Esophagus muscularis mucosa (tissue), 4 donors: ENCODE measurements at places on chromosomes 2 and 18. TPM values are rescaled to one million over a fixed set of nuclear protein-coding genes. Genes with fewer than 3 reads are reported as not detected.

DNA sequence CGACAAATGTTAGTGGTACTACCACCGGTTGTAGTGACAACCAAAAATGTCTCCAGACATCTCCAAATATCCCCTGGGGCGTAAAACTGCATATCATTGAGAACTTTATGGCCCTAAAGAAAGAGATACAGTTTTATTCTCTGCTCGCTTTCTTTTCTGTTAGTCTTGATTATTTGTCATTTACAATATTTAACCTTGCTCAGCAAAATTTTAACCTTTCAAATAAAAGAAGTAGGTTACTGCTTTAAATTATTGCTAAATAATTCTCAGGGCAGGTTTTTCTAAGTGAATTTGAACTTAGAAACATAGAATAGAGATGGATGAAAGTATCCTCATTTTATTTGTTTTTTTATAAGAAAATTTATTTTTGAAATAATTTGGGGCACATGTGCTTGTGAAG is 67.9 kb downstream of the BMPR2 start:
- no peak for DNase-seq

DNA sequence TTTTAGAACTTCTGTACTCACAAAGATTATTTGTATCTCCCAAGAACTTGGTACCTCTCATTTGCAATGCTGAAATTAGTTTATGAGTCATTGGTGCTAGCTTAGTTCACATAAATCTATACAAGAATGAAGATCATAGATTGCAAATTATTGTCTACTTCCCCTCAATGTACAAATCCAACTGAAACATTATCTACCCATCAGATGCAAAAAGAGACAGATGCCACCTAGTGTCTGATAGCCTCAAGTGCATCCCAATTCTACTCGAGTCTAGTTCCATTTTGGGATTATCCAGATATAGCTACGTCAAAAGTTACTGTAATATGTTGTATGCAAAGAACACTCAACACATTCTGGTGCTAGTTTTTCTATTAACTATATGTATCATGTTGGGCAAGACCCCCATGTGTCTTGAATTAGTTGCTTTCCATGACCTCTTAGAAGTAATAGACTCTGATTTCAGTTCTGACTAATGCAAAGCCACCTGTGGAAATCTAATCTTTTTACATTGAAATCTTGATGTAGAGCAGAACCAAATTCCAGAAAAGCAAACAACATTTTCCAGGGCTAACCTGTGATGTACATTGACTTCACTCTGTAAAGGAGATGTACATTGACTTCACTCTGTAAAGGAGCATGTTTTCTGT is 210.0 kb downstream of the RBM43 start:
- no peak for DNase-seq

- no peak for DNase-seq
Observed at GRCh38 chr2:31581124-31581795, 522 bp upstream of the SRD5A2 start.

DNA sequence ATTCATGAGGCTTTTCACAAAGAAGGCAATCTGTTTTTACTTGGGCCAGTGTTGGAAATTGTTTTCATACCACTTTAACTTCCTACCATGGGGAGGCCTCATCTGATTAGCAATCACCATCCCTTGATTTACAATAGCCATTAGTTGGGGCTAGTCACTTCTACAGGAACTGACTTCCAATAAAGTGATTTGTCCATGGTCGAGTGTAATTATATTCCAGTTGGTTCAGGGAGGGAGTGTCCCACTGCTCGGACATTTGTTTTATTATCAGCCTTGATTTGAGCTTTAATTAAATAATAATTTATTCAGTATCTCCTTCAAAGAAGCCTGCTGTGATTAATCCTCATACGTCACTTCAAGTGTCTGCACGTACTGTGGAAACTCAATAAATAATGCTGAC is 233.9 kb upstream of the CNTNAP5 start:
- no peak for DNase-seq

- DNase-seq = no peak
Observed at GRCh38 chr18:33210575-33211189, 229.8 kb downstream of the CCDC178 start.

Gene GRP
- 1.5 TPM for total RNA-seq

Gene ZBTB7C
- 7.3 TPM for total RNA-seq

Gene IHH
- not detected for total RNA-seq

Gene SLC9A2
- total RNA-seq = 0.17 TPM
